HepG2 (cell line): ENCODE measurements at places on chromosomes 5 and 9. TPM values are rescaled to one million over a fixed set of nuclear protein-coding genes. Genes with fewer than 3 reads are reported as not detected.

- no peak for DNase-seq
Observed at GRCh38 chr5:6936031-6936430, 222.8 kb downstream of the TENT4A start.

The NEUROG1 gene
- total RNA-seq, result not detected in 2 replicates

The PCDHB5 gene
- total RNA-seq, result 0.07 TPM in 1 of 2 replicates, not detected in the other

DNA sequence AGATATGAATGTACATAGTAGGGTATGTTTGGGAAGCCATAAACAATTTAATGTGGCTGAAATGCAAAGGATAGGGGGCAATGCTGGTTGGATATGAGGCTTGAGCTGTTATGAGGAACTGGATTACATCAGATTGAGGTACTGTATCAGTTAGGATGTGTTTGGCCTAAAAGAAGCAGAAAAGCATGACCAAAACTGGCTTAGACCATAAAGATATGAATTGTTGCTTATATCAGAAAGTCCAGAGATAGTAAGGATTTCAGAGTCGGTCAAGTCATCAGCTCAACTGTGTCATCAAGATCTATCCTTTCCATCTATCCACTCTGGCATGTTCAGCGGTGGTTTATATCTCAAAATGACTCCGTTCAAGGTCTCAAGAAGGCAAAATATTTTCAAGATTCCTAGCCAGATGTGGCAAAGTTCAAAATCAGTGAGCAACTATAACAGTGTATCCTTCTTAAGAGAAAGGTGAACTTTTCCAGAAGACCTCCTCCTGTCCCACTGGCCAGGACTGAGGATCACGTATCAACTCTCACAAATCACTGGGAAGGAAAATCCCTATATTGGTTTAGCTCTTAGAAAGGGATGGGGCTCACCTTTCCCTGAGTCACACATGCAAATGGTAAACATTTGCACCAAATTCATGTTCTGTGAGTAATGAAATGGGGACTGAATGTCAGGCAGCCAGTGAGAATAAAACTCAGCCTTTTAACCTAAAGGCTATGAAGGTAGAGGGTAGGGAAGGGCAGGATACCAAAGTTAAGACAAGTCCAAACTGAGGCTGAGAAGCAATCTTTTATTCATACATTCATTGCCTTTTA lies 257.8 kb downstream of the TRIM32 start:
- DNase-seq, result no peak

- no peak for DNase-seq
Observed at GRCh38 chr5:16886366-16886736, 49.7 kb downstream of the MYO10 start.

The REEP5 gene
- total RNA-seq, result 26.3 and 49.4 TPM in 2 replicates

DNA sequence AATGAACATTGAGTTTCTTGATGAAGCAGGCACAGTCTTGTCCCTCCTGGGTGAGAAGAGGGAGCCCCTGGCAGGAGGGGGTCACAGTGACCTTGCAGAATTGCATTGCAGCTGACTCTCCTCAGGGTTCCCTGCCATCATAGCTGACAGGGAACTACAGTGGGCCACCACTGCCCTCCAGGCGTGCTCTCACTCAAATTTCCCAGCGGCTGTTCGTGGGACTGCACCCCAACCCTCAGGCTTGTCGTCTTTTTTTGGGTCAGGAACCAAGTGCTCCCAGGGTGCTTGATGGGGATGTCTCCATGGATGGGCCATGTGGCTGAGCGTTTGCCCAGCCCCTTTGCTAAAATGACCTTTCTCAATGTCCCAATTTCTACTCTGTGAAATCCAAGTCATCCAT lies 215.8 kb downstream of the MELK start:
- no peak for DNase-seq

The GPRIN1 gene
- total RNA-seq, result 2.0 and 2.1 TPM in 2 replicates

The PFN3 gene
- total RNA-seq, result not detected in 2 replicates

DNA sequence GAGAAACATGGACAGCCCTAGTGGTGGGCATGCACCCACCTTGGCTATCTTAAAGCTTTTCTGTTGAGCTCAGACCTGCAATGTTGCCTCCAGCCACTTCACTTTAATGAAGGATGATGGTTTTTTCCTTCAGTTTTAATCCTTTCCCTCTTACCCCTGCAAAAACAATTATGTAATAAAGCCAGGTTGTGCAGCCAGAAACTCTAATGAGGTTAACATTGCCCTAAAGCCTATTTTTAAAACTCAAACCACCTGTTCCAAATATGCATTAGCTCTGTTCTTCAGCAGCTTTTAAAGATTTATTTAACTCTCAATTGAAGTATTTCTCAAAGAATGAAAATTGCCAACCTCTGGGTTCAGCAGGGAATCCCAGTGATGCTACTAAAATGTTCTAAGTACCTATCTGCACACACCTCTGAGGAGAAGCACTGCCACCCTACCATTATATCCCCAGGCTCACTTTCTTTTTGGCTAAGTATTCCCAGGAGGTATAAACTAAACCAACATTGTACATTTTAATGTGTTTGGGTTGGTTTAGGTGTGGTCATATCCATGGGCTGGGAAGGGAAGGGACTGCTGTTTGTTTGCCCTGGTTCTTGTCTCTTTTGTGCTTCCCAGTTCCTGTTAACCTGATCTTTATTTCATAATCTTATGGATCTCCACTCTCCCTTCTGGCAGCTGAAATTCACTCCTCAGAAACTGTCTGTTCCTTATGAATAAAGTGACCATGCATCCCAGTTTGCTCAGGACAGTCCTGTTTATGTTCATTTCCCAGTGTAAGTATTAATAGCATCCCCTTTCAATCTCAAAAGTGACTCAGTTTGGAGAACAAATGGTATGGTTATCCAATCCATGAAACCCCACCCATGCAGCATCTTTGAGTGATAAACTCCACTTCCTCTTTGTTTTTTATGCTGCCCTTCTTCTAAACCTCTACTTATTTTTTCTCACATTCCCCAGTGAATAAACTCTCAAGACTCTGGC lies 251.7 kb downstream of the RAB3C start:
- DNase-seq, result no peak

The ACER2 gene
- total RNA-seq, result 2.1 and 3.4 TPM in 2 replicates

DNA sequence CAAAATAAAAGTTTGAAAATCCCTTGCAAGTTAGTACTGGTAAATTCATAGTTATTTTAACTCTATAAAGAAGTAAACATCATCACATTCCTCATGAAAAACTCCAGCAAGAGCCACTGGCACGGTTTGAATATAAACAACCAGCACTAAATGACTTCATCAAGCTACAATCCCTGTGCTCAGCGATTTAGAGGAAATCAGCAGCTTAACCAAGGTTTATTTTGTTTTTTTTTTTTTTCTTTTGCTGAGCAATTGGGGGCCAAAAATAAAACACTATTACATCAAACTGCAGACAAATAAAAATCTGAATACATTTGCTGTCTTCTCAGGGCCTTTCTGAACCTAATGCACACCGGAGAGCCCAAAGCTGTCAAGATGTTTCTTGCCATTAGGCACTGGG lies 106.2 kb upstream of the SLC24A2 start:
- no peak for DNase-seq

DNA sequence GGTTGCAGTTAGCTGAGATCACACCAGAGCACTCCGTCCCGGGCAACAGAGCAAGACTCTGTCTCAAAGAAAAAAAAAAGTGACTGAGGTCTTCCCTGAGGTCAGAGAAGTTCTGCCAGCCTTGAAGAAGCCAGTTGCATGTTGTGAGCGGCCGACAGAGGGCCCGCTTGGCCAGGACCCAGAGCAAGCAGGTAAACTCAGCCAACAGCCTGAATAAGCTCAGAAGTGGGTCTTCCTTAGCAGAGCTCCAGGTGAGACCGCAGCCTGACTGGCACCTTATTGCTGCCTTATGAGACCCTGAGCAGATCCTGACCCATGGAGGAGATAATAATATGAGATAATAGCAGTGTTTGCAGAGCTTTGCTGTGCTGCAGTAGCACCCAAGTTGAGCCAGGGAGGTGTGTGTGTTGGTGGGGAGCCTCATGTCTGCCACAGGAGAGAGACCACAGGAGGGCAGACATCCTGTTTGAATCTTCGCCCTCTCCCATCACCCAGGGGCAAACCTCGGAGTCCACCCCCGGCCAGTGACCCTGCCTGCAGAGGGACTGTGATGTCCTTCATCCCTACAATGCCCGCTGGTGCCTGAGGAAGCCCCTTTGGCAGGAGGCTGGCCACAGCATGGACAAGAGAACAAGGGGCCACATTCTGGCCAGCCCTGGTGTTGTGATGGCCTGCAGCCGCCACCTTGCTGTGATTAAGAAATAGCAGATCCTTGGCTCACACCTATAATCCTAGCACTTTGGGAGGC lies 10.8 kb upstream of the BARX1 start:
- DNase-seq, result no peak

GRCh38 chr9:21513431-21513830 lies 31.3 kb upstream of the IFNE start:
- no peak for DNase-seq

The DOCK2 gene
- total RNA-seq, result not detected in 2 replicates

DNA sequence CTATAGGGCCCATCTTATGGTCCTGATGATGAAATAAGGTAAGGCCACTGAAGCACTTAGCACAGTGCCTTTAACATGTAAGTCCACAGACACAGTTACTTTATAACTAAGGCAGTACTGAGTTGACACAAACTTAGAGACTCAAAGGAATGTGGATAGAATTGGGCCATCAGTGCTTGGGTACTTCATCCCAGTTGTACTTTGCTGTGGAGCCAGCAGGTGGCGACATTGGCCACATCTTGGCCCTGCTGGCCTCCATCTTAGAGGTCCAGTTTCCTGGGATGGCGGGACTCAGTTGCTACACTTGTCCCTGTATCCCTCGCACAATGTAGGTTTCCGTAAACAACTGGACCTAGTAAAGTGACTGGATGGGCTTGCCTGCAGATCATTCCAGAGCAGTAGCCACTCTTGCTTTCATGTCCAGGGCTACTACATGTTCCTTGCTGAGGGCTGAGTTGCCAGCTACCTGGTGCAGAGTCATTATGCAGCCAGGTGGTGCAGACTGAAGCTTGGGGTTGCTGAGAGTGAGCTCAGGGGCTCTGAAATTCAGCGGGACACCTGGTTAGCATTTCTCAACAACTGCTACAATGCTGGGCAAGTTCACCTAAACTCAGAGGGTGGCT lies 10.6 kb downstream of the MTAP start:
- peak; percentile 51 for DNase-seq

The TRPM6 gene
- 0.09 and 0.14 TPM in 2 replicates for total RNA-seq

DNA sequence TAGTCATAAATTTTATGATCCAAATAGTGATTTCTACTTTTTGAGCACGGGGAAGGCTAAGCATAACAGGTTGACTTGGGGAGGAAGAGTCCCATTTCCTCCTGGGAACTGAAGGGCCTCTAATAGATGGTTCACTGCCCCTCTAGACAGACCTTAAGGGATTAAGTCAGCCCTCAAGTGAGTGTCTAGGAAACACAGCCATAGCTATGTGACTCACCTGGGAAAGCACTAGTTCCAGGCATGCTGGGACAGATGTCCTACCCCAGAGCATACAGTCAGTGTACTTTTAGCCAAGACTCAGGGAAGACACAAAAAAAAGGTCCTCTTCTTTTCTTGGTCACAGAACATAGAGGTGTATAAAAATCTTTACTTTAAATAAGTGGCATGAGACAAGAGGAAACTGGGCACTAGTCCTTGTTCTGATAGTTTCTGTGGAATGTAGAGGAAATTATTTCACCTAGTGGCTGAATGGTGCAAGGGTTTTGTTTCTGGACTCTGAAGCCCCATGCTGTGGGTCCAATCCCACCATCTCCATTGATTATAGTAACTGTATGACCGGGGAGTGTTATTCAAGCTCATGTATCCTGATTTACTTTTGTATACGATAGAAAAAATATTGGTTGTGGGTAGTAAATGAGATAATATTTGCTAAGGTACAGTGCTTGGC lies 86.0 kb downstream of the NREP start:
- DNase-seq, result no peak

DNA sequence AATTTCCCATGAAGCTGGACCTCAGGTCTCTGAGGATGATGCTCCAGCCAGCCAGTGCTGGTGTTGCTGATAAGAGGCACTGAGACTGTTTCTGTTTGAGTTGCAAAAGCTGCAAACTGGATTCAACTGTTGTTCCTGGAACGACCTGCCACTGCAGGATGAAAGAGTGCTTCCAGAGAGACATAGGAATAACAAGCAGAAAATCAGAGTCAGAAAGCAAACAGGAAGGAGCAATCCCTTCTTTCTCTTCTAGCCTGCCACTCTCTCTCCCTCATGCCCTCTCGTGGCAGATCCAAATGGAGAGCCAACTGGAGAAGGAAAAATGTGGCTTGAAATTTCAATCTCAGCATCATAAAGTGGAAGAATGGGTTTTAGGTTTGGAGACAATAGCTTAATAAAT lies 110.4 kb downstream of the STARD4 start:
- no peak for DNase-seq

The PRUNE2 gene
- 0.02 TPM in 1 of 2 replicates, not detected in the other for total RNA-seq

- DNase-seq, result no peak
Observed at GRCh38 chr9:107983181-107983603, 493.6 kb upstream of the KLF4 start.

- DNase-seq, result no peak
Observed at GRCh38 chr5:157150995-157151394, 8.3 kb upstream of the MED7 start.

DNA sequence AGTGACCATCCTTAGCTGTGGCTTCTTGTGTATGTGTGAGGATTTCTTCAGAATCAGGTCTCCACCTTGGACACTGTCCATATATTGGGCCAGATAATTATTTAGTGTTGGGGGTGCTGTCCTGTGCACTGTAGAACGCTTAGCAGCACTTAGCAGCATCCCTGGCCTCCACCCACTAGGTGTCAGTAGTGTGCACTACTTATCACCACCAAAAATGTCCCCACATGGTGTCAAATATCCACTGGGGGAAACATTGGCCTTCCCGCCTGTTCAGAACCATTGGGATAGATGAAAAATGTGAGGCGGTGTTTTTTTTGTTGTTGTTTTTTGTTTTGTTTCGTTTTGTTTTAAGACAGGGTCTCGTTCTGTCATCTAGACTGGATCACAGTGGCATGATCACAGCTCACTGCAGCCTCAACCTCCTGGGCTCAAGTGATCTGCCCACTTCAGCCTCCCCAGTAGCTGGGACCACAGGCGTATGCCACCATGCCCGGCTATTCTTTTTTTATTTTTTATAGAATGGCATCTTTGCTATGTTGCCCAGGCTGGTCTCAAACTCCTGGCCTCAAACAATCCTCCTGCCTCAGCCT lies 67.7 kb downstream of the TENT4A start:
- peak; percentile 16 for DNase-seq

The BARX1 gene
- total RNA-seq, result not detected in 2 replicates

DNA sequence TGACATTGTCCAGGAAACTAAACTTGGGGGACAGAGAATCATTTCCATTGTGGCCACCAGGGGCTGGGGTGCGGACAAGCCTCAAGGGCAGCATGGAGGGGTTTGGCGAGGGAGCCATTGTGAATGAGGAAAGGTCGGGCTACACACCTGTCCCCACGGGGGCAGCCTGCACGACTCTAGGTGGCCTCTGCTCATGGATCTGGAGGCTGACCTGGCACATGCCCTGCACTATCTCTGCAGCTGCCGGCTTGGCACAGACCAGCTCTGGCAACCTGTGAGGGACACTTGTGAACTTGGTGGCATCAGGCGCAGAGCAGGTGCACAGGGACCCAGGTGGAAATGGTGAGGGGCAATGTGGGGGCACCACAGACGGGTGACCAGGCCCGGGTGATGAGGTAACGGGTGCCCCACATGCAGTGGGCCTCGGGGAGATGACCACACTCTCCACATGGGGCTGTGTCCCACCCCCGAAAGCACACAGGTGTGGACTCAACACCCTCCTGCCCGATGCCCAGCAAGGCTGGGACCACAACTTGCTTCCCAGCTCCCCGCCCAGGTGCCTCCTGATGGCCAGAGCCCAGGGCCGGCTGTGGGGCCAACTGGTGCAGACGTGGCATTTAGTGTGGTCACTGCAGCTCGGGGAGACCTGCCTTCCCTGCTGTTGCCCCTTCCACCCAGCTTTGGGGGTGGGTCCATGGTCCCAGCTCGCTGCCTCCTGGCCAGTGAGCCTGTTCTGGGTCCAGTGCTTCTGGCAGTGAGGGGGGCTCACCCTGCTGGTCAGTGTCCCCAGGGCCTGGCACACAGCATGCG lies 60.9 kb upstream of the UBAC1 start:
- no peak for DNase-seq
